ENCODE measurements at places on chromosomes 1 and 21. TPM values are rescaled to one million over a fixed set of nuclear protein-coding genes. Genes with fewer than 3 reads are reported as not detected.

ZBTB8A gene
- 0.14 TPM for polyA plus RNA-seq

LCE1F gene
- polyA plus RNA-seq = not detected

ADORA3 gene
- polyA plus RNA-seq = 0.44 TPM

FMO2 gene
- not detected for polyA plus RNA-seq

SV2A gene
- 0.18 TPM for polyA plus RNA-seq

PPP2R5A gene
- polyA plus RNA-seq = 25.1 TPM

MMP23B gene
- 0.93 TPM for polyA plus RNA-seq

Data from IgD-negative memory B cell (primary cell).